Activated naive CD8-positive, alpha-beta T cell treated with anti-CD3 and anti-CD28 coated beads, Interleukin-2, amount 10 ng/mL, durations not matched to agents 7 days and 5 days (primary cell): ENCODE measurements at places on chromosomes 5 and 9. TPM values are rescaled to one million over a fixed set of nuclear protein-coding genes. Genes with fewer than 3 reads are reported as not detected.

The IL31RA gene
- not detected for total RNA-seq

The FUT7 gene
- total RNA-seq, result 0.62 TPM

The PCDHA1 gene
- not detected for total RNA-seq

The PCDHGA4 gene
- 0.28 TPM for total RNA-seq

The LECT2 gene
- total RNA-seq, result not detected

The C5orf52 gene
- total RNA-seq, result not detected
